Stimulated activated CD8-positive, alpha-beta memory T cell treated with anti-CD3 and anti-CD28 coated beads, Interleukin-15, amount 100 ng/mL, for 48 hours (primary cell): ENCODE measurements at places on chromosomes 5 and 9.

DNA sequence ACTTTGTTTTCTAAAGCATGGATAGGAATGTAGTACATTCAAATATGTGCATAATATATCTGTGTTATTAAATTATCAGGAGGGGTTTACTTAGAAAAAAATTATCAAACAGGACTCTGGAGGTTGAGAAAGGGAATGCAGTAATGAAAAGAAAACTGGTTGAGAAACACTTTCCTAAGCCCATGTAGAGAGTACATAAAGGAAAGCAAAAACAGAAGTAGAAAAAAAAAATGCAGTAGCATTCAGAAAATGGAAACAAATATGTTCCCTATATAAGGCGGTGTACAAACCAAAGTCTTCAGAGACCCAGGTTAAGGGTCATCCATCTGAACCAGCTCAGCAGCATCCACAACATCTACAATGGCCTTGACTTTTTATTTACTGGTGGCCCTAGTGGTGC lies at the start of gene IFNA8:
IFNA8 (plus strand) TSS at position 301 of the 400 bp plus-strand sequence; CDS start at position 361, 60 bp downstream.
- DNase-seq: no peak

DNA sequence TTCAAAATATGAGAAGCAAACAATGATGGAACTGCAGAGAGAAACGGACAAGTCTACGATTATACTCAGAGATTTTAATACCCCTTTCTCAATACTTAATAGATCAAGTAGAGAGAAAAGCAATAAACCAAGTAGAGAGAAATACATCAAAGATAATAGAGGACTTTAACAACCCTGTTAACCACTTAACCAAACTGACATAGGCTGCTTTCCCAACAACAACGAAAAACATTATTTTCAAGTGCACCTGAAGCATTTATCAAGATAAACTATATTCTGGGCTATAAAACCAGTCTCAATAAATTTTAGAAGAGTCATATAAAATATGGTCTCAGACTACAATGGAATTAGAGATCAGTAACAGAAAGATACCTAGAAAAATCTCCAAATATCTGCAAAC lies 67.4 kb downstream of the GNAQ start:
- no peak for DNase-seq

GRCh38 chr5:64299805-64300204 lies 134.2 kb downstream of the RNF180 start:
- DNase-seq: no peak

GRCh38 chr9:23621924-23622323 lies 204.1 kb downstream of the ELAVL2 start:
- DNase-seq: no peak

DNA sequence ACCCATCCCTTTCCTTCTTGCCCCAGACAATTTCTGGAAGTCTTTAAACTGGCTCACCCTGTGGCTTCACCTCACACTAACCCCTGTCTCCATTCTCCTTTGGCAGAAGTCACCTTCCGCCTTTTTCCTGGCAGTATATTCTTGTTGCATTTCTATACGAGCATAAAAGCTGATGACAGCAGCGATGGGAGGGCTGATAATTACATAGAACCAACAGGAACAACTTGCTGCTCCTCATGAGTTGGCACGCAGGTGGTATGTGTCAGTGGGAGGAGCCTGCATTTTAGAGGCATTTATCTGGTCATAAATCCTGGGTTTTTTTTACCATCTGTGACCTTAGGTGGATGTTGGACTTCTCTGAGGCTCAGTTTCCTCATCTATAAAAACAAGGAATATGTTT lies 61.4 kb upstream of the CKMT2 start:
- DNase-seq: no peak

- DNase-seq: no peak
Measured at GRCh38 chr5:115666023-115666422, 40.2 kb upstream of the TMED7 start.

- no peak for DNase-seq
Measured at GRCh38 chr5:63053019-63053638, 474.5 kb downstream of the LRRC70 start.

GRCh38 chr5:174294891-174295620 lies 249.6 kb downstream of the NSG2 start:
- no peak for DNase-seq

DNA sequence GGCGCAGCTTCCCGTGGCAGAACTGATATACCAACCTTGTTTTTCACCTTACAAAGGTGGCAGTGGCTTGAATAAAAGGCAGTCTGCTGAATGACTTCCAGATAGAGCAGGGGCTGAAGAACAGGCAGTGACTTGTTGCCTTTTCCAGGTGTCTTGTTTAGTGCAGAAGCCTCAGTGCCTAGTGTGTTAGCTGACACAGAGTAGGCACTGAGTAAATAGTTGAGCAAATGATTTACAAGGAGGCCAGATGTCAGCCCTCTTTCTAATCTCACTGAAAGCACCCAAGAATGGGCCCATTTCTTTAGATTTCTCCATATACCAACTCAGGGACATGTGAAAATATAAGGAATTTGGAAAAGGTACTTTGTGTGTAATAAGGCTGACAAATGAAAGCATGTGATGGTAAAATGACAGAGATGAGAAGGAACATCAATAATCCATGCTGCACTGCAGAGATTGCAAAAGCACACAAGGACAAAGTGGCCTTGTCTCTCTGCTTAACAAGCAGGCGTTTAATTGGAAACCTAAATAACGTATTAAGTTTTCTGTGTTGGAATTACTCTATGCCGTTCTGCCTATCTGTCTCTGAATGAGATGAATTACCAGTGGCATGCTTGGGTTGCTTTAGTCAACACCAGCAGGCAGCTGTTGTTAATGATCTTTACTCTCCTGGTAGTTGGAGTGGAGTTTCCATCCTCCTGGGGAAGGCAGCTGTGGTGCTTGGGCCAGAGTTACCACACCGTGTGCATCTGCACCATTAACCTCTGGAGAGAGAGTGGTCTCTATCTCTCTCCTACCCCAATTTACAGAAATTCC lies 360.1 kb upstream of the C9orf72 start:
- no peak for DNase-seq

DNA sequence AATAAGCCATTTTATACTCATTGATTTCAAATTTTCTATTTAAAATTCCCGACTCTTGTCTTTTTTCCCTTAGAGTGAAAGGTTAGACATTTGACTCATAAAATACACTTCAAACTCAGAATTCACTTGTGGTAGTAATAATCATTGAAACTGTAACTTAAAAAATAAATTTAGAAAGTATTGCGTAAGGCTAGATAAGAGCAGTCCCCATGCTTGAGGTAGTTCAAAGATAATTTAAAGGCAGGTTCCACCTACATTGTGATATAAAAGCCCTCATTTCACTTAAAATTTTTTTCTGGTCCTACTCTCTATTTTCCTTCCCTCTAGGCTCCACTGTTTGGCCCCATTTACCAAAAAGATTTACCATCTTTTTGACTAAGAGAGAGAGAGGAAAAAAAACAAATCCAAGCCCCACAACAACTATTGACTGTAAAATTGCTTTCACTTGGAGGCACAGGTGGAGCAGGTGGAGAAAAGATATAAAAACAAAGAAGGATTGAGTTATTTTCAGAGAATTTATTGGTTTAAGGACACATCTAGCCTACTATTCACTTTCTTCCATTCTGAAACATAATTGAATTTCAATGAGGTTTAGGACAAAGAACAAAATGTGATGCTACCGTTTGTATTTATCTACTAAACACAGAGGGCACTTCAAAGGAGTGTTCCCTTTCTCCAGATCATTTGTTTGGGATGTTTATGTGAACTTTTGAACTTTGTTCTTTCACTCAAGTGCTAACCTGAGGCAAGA lies 61.0 kb downstream of the FBXO4 start:
- no peak for DNase-seq

- DNase-seq: no peak
Measured at GRCh38 chr9:89961616-89962341, 357.0 kb downstream of the GADD45G start.

DNA sequence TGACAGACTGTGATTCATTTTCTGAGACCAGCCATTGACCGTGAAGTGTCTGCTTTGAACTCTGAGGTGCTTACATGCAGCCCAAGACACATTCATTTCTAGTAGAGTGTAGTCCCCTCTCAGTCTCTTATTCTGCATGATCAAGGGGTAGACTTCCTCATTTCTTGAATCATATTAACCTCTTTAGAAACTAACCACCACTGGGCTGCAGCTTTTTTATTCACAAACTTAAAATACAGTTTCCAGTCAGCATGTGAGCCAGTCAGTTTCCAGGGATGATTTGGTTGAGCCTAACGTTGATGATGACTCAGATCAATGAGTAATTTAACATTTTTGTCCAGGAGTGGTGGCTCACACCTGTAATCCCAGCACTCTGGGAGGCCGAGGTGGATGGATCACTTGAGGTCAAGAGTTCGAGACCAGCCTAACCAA lies 59.2 kb downstream of the OTULIN start:
- no peak for DNase-seq

GRCh38 chr9:124932333-124932732 lies 8.6 kb downstream of the GOLGA1 start:
- no peak for DNase-seq

DNA sequence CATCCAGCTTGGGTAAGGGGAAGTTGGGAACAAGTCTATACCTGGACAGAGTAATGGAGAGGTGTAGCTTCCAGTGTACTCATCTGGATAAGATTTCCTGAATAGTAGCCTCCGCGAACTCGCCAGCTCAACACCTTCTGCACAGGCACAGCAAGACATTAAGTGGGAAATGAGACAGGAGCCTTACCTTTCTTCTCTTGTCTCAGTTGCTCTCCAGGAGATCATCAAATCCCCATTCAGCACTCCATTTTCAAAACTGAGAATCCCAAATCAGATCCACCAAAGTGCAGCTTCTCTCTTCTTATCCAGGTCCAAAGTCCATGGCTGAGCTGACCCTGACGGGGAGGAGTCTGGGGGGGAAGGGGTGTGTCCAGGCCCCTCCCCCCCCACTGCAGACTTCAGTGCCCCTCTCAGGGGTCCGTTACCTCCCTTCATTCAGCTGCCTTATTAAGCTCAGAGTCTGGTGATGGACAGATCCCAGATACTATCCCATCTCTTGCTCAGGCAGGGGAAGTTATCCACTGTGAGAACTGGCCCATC lies 5.9 kb upstream of the MGAT1 start:
- DNase-seq: no peak

DNA sequence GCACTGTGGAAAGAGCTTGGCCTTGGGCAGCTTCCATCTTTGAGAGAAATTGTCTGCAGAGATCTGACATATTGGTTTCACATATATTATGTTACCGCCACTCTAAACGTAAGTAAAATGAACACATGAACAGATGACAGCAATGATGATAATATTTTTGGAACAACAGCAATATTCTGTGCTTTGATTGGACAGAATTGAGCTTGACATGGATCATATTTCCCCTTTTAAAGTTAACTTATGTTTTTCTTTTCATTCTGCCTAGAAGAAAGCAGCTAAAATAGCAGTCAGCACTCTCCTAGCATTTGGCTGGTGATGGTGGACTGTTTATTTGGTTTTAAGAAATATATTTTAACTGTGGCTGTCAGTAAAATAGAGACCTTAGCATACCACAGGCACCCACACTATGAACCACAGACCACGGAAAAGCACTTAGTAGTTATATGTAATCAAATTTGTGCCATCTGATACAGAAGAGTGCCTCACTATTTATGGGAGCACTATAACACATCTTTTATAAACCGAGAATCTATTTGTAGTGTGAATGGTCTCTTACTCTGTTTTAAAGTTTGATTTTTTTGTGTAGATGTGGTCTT lies 1.8 kb upstream of the CFAP95 start:
- DNase-seq: no peak

- DNase-seq: no peak
Measured at GRCh38 chr9:101650142-101650541, 55.4 kb upstream of the PPP3R2 start.

- DNase-seq: no peak
Measured at GRCh38 chr5:66558560-66558959, 37.6 kb upstream of the MAST4 start.

GRCh38 chr9:135561391-135562234 lies at the start of gene PAEP:
PAEP (plus strand) TSS chr9:135561756.
- no peak for DNase-seq

GRCh38 chr5:10601246-10602030 lies 37.6 kb downstream of the ANKRD33B start:
- DNase-seq: no peak

DNA sequence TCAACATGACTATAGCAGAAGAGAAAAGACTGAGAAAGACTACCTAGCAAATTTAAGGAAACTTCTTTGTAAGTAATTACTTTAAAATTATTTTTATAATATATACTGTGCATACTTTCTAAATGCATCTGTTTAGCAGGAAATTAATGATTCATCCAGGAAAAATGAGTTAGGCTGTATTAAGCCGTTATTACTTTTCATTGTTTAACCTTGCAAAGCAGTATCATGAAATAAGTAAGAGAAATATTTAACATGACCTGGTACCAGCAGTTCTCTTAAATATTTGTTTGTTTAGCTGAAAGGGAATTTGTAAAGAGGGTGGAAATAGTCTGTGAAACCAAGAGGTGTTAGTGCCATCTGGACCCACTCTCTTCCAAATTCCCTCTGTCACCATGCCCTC lies 175.0 kb downstream of the GNAQ start:
- DNase-seq: no peak

DNA sequence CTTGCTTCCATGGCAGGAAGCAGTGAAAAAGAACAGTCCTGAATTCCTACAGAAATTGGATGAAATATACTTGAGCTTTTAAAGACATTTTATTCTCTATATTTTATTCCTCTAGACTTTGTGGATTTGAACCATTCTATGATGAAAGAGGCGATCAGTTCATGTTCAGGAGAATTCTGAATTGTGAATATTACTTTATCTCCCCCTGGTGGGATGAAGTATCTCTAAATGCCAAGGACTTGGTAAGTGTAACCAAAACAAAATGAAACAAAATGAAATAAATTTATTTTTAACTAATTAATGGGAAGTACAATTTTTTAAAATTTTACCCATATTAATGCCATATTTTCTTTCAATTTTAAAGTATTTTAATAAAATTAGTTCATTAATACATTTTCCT lies 34.1 kb downstream of the STARD4 start:
- DNase-seq: no peak

- no peak for DNase-seq
Measured at GRCh38 chr9:15354713-15355112, 47.7 kb upstream of the TTC39B start.

- DNase-seq: no peak
Measured at GRCh38 chr5:41043109-41043747, 27.9 kb downstream of the MROH2B start.

GRCh38 chr5:106757672-106758071 lies 913.1 kb downstream of the EFNA5 start:
- DNase-seq: no peak

DNA sequence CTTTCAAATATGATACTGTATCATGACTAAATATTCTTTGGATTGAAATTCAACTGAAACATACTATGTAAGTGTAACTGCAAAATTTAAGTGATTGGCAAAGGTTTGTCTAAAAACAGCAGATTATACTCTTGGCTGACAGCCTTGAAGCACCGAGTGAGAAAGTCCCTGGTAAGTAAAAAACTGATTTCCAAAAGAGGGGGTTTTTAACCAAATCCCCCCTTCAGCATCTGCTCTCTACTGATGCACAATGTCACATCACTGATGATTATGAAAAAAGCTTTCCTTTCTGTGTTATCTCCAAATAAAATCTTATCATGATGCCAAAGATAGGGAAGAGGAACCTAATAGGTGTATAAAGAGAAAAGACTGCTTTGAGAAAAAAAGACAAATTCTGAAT lies 141.0 kb downstream of the MEF2C start:
- DNase-seq: no peak

GRCh38 chr9:114141553-114142402 lies 13.6 kb upstream of the COL27A1 start:
- DNase-seq: no peak

GRCh38 chr5:180090098-180090768 lies 18.7 kb upstream of the RNF130 start:
- DNase-seq: peak; percentile 70

GRCh38 chr5:127012916-127013315 lies 17.4 kb downstream of the MARCHF3 start:
- DNase-seq: no peak
